KBM-7 (cell line): ENCODE measurements at places on chromosomes 3 and 15.

DNA sequence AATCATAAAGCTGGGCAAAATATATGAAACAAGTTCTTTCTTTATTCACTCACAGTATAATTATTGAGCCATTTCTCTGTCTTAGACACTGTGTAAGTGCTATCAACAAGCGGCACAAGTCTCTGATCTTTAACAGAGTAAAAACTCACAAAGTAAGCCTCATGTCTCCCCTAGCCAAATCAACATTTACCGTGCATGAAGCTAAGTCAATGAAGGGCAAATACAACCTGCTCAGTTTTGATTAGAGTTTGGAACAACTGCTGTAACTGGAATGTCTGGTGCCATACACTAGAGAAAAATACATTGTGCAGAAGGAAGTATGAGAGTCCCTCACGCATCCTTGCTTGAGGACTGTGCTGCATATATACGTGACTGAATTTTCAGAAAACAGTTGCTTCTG is 291.0 kb upstream of the EPHA3 start:
- no peak for DNase-seq

DNA sequence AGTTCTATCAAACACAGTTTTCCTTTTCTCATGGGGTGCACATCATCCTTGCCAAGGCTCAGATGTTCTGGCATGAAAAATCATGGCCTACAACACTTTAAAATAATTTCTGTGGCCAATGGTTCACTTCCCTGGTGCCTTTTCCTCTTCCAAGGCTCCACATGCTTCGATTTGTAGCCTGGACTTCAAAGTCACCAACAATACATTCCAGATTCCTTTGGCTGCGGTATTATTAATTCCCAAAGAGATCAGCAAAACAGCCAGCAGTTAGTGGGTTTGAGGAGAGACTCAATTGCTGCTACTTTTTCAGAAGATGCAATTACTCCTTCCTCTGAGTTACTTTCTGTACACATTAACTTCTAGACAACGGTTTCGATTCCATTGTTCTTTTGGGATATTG is 80.3 kb upstream of the CCDC80 start:
- DNase-seq = no peak

DNA sequence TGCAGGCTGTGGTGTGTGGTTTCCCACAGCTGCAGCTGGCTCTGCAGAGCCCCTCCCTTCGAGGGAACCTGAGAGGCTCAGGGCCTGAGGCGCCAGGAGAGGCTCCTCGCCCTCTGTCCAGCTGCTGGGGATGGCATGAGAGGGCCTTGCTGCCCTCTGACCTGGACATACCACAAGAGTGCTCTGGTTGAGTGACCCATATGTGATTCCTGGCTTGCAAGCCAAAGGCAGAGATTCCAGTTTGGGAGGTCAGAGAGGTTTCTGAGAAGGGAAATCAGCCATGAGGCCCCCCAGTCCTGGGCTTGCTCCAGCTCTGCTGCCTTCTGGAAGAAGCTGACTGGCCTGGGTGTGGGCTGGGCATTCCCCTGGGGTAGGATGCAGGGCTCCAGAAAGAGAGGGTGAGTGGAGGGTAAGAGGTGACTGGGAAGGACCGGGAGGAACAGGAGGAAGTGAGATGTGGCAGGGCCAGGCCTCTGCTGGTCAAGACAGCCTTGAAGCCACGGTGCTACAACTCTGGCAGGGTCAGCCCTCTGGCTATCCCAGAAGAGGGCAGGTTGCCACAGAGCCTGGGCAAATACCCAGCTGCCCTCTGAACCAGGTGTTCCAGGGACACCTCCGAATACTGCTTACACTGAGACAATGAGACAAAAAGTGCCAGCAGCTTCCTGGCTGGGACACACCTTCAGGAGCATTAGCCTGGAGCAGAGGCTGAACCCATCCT is 16.0 kb upstream of the SRP14 start:
- DNase-seq = peak; percentile 46

DNA sequence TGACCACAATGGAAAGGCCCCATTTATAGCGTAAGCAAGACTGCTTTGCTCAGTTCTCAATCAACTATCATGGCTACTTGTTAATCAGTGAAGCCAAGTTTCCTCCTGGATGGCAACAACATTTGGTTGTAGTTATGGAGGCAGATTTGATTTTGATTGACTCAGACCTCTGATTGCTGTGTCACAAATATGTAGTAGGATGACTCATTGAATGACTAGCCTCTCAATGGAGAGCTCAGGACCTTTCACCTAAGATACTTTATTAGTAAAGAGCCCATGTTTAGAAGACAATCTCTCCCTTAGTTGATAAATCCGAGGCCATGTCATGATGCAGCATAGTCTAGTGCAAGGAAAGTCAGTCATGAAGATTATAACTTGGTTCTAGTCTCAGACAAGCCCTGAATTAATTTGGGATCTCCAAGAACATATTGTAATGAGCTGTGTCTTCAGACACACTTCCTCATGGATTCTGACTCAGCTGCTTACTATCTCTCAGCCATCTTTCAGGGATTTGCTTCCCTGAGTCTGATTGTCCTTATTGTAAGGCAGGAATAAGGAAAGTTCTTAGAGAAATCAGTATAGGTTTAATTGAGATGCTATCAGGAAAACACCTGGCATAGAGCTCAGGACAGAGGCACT is 397.4 kb upstream of the TMCO5A start:
- DNase-seq = no peak
